Head of caudate nucleus (tissue), 42 donors: ENCODE measurements at places on chromosomes 11 and 22.

DNA sequence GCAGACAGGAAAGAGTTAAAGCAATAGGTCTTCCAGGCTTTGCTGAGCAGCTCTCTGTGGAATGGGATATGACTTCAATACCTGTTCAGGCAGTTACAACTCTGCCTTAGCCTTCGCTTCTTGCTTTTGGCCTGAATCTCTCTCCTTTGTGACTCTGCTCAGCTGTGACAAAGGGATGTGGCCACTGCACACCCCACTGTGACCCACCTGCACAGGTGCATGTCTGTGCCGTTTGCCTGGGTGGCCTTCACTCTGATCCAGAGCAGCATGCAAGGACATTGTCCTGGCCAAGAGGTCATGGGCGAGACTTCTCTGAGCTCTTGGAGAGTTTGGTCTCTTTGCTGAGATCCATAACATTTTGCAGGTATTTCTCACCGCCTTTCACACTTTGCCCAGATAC is 891.3 kb downstream of the BRD1 start:
- no peak for DNase-seq

DNA sequence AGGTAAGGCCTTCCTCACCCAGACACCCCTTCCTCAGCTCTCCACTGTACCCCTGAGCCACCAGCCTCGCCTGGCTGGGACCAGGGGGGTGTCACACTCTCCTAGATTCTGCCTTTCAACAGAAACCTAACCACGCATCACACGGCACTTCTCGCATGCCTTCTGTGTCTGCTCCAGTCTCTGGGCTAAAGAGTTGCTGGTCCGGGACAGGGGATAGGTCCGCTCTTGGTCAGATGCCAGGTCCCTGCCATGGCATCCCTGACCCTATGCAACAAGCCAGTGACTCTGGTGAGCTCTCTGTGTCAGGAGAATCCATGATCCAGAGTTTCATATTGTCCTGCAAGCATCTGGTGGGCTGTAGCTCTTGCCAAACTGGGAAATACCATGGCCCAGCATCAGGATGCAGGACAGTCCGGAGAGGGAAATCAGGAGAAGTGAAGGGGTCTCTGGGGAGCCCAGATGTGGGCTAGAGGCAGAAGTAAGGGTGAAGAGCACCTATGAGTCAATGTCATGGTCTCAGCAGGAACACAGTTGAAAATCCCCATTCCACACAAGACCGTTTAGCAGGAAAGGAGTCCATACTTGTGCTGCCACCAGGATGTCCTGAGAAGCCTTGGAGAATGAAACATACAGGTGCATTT is 14.1 kb downstream of the IGLL5 start:
- no peak for DNase-seq

DNA sequence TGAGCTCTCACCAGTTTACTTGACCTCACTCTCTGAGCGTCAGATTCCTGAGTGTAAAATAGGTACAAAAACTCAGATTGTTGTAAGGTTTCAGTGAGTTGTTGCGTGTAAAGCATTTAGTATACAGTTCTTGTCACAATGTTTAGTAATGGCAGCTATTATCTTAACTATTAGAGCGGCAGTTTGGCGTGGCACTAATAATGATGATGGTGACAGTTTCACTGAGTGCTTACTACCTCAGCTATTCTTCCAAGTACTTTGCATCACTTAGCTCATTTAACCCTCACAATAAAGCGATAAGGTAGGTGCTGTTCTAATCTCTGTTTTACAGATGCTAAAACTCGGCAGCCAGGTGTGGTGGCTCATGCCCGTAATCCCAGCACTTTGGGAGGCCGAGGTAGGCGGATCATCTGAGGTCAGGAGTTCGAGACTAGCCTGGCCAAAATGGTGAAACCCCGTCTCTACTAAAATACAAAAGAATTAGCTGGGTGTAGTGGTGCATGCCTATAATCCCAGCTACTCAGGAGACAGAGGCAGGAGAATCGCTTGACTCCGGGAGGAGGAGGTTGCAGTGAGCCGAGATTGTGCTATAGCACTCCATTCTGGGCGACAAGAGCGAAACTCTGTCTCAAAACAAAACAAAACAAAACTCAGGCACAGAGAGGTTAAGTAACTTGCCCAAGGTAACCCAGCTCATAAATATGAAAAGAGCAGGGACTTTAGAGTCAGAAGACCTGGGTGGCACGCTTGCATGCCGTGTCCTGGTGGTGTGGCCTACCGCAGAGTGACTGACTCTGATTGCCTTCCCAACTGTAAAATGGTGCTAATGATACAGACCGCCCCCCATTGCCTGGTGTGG is 76.2 kb downstream of the PTPRJ start:
- no peak for DNase-seq

DNA sequence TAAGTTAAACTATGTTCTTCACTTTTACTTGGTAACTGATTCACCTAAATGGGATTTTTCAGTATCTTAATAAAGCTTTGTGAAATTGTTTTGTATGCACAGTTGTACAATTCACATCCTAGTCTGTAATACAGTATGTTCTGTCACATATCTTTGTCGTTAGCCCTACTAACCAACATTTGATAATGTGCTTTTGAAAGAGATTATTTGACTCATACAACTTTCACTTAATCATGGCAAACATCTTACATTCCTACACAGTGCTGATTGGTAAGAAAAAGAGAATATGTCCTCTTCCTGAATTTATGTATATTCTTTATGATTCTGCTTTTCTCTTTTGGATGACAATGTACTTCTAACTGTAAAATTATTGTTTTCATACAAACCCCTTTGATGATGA is 234.5 kb downstream of the METTL15 start:
- DNase-seq, result no peak

DNA sequence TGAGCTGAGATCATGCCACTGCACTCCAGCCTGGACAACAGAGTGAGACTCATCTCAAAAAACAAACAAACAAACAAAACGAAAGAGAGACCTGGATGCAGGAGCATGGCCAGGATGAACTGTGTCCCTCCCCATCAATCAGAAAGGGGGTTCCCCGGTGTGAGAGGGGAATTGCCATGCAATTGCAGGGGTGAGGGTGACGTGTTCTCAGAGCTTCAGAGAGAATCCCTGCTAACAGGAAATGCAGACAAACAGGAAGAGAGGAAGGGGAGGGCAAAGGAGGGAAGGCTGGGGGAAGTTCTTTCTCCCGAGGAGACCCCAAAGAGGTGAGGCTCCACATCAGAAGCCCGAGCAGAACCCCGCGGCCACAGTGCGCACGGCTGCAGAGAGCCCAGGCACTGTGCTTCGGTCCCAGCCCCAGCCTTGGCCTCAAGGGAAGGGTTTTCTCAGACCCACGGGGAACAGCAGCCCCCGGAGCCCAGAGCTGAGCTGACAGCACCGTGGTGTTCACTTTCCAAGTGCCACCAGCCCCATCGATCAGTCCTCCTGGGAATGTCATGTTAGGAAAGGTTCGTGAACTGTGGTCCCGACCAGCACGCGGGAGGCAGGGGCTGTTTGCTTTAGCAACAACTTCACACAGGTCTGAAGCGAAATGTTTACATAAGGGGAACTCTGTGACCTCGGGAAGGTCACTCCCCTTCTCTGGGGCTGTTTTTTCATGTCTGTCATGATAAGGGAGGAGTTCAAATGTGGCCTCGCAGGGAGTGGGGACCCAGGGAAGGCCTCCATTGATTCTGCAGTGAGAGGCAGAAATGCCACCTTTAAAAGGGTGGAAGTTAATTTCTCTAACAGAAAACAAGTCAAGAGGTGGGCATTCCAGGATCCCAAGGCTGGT is 108.0 kb upstream of the ANO1 start:
- no peak for DNase-seq

- DNase-seq, result peak; percentile 43
Measured at GRCh38 chr22:24118689-24119384, 62.5 kb upstream of the SUSD2 start.

DNA sequence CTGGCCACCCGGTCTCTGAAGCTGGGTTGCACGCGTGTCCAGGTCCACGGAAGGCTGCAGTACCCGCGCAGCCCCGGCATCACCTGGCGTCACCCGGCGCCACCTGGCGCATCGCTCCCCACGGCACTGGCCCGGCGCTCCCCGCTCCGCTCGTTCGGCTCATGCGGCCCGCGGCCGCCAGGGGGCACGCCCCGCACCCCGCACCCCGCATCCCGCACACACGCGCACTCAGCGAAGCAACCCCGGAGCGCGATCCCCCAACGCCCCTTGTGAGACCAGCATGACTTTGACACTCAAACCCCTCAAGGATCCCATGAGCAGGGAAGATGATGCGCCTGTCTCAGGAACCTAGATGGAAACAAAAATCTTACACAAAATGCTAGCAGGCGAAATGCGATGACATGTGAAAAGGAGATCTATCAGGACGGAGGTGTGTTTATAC is 11.9 kb downstream of the B3GNT6 start:
- peak; percentile 42 for DNase-seq

- no peak for DNase-seq
Measured at GRCh38 chr11:94753630-94754029, 14.5 kb upstream of the AMOTL1 start.

GRCh38 chr11:77418155-77418970 is 55.5 kb downstream of the PAK1 start:
- no peak for DNase-seq

GRCh38 chr22:49476176-49476575 is 351.5 kb downstream of the BRD1 start:
- no peak for DNase-seq

DNA sequence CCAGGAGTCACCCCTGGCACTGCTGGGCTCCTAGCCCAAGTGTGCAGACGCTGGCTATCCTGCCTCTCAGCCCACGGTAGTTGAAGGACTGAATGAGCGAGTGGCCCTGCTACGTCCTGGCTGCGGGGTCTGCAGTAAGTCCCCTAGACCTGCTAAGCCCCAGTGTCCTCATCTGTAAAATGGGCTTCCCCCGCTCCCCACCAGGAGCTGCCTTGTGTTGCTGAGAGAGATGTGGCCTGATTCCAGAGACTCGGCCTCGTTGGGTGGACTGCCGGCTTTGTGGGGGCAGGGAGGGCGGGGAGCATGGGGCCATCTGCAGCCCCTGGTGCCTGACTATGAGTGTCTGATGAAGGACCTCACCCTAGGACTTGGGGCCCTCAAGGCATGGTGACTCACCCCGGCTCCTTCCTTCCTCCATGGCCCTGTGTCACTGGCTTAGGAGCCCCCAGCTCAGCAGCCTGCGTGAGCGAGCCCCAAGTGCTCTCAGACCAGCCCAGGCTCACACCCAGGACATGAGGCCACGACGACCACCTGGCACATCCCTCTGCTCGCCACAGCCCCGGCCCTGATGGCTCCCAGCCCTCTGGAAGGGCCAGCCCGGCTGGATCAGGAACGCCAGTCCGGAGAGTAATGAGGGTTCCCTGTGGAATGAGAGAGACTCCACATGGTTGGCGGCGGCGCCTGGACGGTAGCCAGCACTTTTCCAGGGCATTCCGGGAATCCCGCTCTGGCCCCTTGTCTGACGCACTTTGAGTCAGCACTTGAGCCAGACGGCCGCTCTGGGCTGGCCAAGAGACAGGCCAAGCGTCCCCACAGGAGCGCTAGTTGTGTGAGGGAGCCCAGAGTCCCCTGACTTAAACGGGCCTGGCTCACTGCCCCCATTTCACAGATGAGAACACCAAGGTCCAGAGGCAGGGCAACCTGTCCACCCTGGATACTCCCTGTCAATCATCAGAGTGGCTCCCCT is 50.5 kb upstream of the SHISAL1 start:
- no peak for DNase-seq
